ENCODE measurements at places on chromosomes 11 and 22.

DNA sequence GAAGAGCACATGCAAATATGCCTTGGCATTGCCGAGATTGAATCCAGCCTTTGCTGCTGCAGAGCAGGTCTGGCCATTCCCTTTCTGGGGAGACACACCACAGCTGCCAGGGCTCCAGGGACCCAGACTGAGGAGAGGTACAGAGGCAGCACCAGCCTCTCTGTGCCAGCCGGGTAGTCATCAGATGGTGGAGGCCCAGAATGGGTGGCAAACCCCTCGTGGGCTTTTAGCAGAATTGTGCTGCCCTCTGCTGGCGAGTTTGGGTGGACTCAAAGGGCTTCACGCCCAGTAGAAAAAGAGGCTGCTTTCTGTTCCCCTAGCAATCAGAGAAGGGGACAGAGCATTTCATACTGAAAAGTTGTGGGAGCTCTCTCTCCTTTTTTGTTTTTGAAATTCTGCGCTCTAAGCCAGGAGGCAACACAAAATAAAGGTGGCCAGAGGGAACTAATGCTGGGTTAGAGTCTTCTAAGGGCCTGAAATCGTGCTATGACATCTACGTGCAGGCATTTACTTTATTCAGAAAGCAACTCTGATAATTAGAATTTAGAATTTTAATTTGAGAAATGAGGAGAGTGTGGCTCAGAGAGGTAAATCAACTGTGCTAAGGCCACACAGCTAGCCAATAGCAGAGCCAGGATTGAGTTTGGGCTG is 158.8 kb upstream of the NAV2 start:
- peak; percentile 55 for DNase-seq

- no peak for DNase-seq
Measured at GRCh38 chr22:45512363-45512762, 9.7 kb downstream of the FBLN1 start.

- no peak for DNase-seq
Measured at GRCh38 chr11:128595221-128595620, 7.9 kb upstream of the ETS1 start.

GRCh38 chr11:67500831-67501715 is 4.1 kb downstream of the PITPNM1 start:
- DNase-seq = no peak

GRCh38 chr11:8779107-8779506 is 96.5 kb downstream of the RPL27A start:
- DNase-seq = no peak

GRCh38 chr11:57460022-57460757 is at the start of gene RTN4RL2:
Gene RTN4RL2 (plus strand): TSS chr11:57460528. CDS start chr11:57460866, 338 bp downstream.
- DNase-seq = peak; percentile 71

GRCh38 chr11:67400942-67401494 is 640 bp downstream of the PPP1CA start:
- no peak for DNase-seq

DNA sequence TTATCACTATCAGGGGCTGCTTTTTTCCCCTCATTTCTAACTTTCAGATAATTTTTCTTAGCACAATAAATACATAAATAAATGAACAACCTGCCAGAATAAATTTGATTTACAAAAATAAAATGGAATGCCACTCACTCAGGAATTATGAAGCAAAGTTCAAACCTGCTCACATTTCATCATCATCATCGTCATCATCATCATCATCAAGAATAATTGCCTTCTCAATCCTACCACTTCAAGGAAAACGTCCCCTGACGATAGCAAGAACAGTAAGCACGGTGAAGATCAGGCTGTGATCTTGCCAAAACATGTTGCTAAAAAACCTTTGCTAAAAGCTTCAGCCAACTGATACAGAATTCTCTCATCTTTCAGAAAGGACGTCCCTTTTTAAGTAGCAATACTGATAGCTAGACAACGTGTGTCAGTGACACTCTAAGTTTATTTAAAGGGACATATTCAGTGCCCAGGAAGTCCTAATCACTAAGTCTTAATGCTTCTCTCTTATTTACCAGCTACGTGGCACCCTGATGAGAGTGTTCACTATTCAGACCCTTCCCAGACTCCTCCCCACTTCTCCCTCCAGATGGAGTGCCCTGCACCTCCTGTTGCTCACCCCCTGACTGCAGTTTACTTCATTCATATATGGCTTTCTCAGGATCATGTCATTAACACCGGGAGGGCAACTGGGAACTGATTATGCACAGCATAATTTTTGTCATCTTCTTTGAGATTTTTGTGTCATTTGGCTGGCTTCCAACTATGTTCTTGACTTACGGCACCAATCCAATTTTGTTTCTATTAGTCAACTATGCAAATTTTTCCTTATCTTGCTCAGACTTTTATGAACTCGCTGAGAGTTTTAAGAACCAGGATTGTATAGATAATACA is 200.1 kb upstream of the GUCY1A2 start:
- DNase-seq = no peak

GRCh38 chr22:37471727-37472417 is 14.3 kb downstream of the MFNG start:
- DNase-seq = no peak

DNA sequence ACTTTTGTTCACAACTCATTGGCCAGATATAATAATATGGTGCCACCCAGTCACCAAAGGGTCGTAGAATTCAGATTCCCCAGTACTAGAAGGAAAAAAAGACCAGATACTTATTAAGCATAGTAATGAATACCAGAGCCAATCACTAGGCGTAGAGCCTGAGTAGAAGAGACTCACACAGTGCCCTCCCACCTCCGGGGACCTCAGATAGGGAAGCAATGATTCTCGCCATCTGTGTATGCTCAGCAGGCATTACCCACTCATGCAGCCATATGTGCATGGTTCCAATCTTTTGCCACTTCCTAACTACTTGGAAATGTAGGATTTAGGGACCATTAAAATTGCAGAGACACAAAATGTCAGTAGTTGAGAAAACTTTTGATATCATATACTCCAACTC is 85.3 kb downstream of the C11orf87 start:
- no peak for DNase-seq

DNA sequence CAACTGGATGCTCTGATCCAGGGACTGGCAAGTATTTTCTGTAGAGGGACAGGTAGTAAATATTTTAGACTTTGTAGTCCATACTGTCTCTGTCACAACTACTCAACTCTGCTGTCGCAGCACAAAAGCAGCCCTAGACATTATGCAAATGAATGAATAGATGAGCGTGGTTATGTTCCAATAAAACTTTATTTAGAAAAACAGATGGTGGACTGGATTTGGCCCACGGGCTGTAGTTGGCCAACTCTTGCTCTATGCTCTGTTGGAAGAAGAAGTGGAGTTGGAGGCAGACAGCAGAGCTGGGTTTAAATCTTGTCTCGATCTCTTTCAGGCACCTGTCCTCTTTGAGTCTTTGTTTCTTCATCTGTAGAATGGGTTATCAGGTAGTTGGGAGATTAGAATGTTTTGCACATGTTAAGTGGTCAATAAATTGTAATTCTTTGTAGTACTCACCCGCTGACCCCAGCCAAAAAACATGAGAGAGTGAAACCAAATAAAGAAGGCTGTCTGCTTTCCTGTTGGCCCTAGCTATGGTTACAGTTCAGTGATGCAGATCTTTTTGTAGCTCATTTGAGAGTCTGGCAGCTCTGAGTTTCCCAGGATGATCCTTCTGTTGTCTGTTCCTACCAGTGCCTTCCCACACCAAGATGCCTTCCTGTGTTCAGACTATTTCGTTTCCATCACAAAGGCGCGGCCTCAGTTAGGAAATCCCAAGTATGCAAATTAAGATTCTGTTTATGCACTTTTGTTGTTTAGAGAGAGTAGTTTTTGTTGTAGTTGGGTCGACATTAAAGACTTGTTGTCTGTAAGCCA is 198.1 kb upstream of the SEZ6L start:
- no peak for DNase-seq

DNA sequence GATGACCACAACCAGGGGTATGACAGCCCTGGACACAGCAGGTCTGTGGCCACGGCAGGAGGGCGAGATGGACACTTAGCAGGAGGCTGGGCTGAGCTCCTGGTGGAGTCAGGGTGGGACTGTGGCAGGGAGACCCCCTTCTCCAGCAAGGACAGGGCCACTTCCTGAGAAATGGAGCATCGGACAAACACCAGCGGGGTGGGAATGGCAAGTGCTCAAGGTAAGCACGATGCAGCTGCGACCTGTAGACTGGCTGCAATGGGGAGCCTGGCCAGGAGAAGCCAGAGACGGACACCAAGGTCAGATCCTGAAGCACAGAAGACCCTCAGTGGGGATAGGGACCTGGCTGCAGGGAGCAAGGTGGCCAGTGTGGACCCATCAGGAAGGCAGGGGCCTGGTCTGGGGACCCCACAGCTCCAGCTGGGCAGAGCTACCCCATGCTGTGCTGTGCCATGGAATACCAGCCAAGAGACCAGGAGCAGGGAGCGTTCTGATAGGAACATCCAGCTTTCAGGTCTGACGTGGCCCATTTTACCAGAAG is 29.2 kb downstream of the RSPH14 start:
- no peak for DNase-seq

DNA sequence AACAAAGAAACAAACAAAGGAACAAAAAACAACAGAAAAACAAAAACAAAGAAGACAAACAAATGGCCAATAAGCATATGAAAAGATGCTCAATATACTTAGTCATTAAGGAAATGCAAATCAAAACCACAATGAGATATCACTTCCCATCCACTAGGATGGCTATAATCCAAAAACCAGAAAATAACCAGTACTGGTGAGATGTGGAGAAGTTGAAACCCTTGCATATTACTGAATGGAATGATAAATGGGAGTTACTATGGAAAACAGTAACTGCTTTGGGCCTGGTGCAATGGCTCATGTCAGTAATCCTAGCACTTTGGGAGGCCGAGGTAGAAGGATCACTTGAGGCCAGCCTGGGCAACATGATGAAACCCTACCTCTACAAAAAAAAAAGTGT is 44.9 kb upstream of the RBFOX2 start:
- no peak for DNase-seq

DNA sequence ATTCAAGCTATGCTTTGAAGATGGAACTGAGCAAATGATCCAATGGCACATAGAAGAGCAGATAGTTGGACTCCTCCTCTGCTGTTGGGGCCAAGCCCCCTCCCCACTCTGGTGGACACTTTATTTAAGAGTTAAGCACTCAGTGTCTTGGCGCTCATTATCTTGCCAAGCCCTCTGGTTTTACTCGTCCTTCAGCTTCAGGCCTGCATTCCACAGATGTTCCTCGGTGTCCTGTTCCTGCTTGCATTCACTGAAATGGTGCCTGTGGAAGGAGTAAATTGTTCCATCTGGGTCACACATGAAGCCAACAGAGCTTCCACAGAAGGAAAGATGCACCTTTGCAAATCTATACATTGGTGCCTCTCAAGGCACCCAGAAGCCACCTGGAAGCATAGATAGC is 26.1 kb downstream of the MAML2 start:
- DNase-seq = no peak

- DNase-seq = no peak
Measured at GRCh38 chr11:117959438-117960149, 26.6 kb upstream of the IL10RA start.

GRCh38 chr22:38272373-38273134 is at the start of gene TMEM184B:
Gene TMEM184B (minus strand): TSS chr22:38273010. CDS start chr22:38247961, 25,049 bp downstream.
- peak; percentile 84 for DNase-seq
